ENCODE measurements at places on chromosomes 3 and 15. TPM values are rescaled to one million over a fixed set of nuclear protein-coding genes. Genes with fewer than 3 reads are reported as not detected.

The CPB1 gene
- total RNA-seq = not detected

GRCh38 chr15:56929933-56930332 is 11.5 kb downstream of the TCF12 start:
- H3K36me3 ChIP-seq = no peaks in the 10 kb centered on the region
- no peak overlapping the region for H3K4me3 ChIP-seq
- H3K4me1 ChIP-seq = no peaks in the 10 kb centered on the region
- H3K27ac ChIP-seq = no peak overlapping the region
- no peak for DNase-seq

DNA sequence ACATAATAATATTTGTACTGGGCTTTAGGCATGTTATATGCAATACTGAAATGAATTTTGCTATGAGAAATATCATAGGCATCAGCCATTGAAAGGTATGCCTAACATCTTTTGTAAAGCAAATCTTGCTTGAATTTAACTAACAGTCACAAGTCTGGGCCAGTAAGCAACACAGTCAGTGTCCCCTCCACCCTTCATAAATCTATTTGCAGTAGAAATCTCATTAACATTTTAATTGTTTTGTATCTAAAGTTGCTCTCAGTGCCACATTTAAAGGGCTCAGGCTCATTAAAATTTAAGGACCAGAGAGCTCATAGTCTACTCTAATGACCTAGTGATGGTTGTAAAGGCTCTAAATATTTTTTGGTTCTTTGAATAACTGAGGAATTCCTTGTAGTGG is 167.2 kb upstream of the GOLIM4 start:
- DNase-seq = no peak
- no peak overlapping the region for H3K27ac ChIP-seq
- no peaks in the 10 kb centered on the region for H3K36me3 ChIP-seq
- H3K4me1 ChIP-seq = no peaks in the 10 kb centered on the region

GRCh38 chr3:56980798-56981390 is 79.6 kb upstream of the SPATA12 start:
- no peak overlapping the region for H3K4me3 ChIP-seq
- no peaks in the 10 kb centered on the region for H3K27me3 ChIP-seq
- no peaks in the 10 kb centered on the region for H3K36me3 ChIP-seq
- no peak overlapping the region for H3K27ac ChIP-seq

The CYP11A1 gene
- total RNA-seq = 1.9 TPM

The CFAP44 gene
- total RNA-seq = 0.60 TPM

- no peak for DNase-seq
- no peaks in the 10 kb centered on the region for H3K36me3 ChIP-seq
- no peak overlapping the region for H3K4me3 ChIP-seq
- H3K27ac ChIP-seq = no peak overlapping the region
- no peaks in the 10 kb centered on the region for H3K27me3 ChIP-seq
- H3K4me1 ChIP-seq = no peaks in the 10 kb centered on the region
These were observed 16.4 kb upstream of the ALAS1 start for GRCh38 chr3:52181543-52181942.

GRCh38 chr15:67372986-67373675 is 118.5 kb downstream of the IQCH start:
- DNase-seq = no peak
- H3K36me3 ChIP-seq = no peaks in the 10 kb centered on the region
- H3K27me3 ChIP-seq = no peaks in the 10 kb centered on the region
- H3K27ac ChIP-seq = no peak overlapping the region
- H3K4me3 ChIP-seq = no peak overlapping the region

The FAM98B gene
- total RNA-seq = 44.6 TPM

The KCNMB2 gene
- not detected for total RNA-seq

GRCh38 chr3:21154911-21155310 is 596.1 kb downstream of the ZNF385D start:
- no peak for DNase-seq
- H3K27me3 ChIP-seq = no peaks in the 10 kb centered on the region
- H3K4me1 ChIP-seq = no peaks in the 10 kb centered on the region
- H3K4me3 ChIP-seq = no peak overlapping the region

- H3K27me3 ChIP-seq = no peaks in the 10 kb centered on the region
- H3K36me3 ChIP-seq = no peaks in the 10 kb centered on the region
- DNase-seq = no peak
These were observed 315.6 kb upstream of the THBS1 start for GRCh38 chr15:39265261-39265660.

- H3K4me3 ChIP-seq = no peak overlapping the region
- H3K4me1 ChIP-seq = no peaks in the 10 kb centered on the region
- H3K27me3 ChIP-seq = no peaks in the 10 kb centered on the region
- H3K36me3 ChIP-seq = no peaks in the 10 kb centered on the region
These were observed 301.9 kb downstream of the IL20RB start for GRCh38 chr3:137259701-137260100.

DNA sequence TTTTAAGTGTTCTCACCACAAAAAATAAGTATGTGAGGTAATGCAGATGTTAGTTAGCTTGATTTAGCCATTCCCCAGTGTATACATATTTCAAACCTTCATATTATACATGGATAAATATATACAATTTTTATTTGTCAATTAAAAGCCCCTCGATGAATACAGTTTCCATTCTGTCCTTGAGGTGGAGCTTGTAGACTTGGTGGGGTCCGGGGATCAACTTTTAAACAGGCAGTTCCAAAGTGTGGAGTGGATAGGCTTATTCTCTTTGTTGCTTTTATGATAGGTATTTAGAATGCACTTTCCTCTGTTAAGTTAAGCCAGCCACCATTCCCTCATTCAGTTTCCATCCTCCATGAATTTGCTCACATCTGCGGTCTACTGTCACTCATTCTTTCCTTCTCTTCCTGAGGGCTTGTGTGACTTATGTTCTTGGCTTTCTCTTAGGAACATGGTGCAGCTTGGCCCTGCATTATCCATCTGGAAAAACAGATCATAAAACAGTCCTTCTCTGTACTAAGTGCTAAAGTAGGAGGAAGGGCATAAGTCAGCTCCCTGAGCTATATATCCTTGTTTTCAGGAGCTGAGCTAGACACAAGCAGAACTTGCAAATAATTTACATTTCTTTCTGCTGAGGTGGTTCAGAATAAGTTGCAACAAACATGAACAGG is 149.1 kb downstream of the NFKBIZ start:
- no peaks in the 10 kb centered on the region for H3K4me1 ChIP-seq
- no peaks in the 10 kb centered on the region for H3K36me3 ChIP-seq
- no peaks in the 10 kb centered on the region for H3K27me3 ChIP-seq
- H3K27ac ChIP-seq = no peak overlapping the region
- H3K4me3 ChIP-seq = no peak overlapping the region

The ADAMTS9 gene
- total RNA-seq = 0.41 TPM

GRCh38 chr15:86756688-86757087 is 677.0 kb downstream of the AGBL1 start:
- no peaks in the 10 kb centered on the region for H3K4me1 ChIP-seq
- H3K27ac ChIP-seq = no peak overlapping the region
- H3K27me3 ChIP-seq = no peaks in the 10 kb centered on the region

The CIP2A gene
- total RNA-seq = 38.0 TPM

DNA sequence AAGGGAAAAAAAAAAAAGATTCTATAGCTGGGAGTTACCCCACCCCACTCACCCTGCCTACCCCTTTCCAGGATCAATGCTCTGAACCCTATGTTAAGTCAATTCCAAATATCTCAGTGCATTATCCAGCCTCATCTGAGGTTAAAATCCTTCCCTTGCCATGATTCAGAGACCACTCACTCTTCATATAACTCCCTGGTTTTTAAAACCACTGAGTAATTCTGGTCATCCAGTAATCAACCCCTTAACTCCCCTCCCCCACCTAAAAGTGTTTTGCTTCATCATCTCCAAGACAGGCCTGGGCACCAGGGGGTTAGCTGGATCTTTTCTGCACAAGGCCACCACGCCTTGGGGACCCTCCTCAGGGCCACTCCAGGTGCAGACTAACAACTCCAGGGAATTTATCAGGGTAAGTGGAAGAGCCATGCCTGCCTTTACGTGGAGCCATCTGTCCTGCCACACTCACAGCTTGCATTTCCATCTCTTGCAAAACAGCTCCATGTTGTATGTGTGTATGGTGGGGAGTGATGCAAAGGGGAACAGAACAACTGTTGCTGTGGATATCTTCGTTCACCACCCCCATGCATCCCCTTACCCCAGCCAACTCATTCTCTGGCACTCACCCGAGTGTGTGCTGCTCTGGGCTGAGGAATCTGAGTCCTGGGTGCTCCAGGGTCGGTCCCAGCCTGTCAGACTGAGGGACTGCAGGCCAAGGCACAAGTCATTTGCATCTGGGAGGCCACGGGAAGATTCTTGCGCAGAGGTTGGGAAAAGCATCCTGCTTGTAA is 30.7 kb upstream of the RPS17 start:
- peaks cover 16% of the 10 kb centered on the region for H3K4me1 ChIP-seq
- DNase-seq = no peak
- H3K4me3 ChIP-seq = peak overlapping the region; percentile 24
- H3K36me3 ChIP-seq = no peaks in the 10 kb centered on the region

- no peaks in the 10 kb centered on the region for H3K36me3 ChIP-seq
- DNase-seq = no peak
- no peak overlapping the region for H3K4me3 ChIP-seq
- no peak overlapping the region for H3K27ac ChIP-seq
- no peaks in the 10 kb centered on the region for H3K27me3 ChIP-seq
These were observed 58.8 kb downstream of the MCF2L2 start for GRCh38 chr3:183369627-183370026.

The CASR gene
- total RNA-seq = 0.58 TPM

All from H1 (cell line).